ENCODE measurements at places on chromosomes 3 and 15. TPM values are rescaled to one million over a fixed set of nuclear protein-coding genes. Genes with fewer than 3 reads are reported as not detected.

The EID1 gene
- total RNA-seq, result 100 TPM

The GNAT1 gene
- total RNA-seq, result not detected

The MAGEL2 gene
- not detected for total RNA-seq

The SLC28A1 gene
- total RNA-seq, result not detected

The CLSTN2 gene
- total RNA-seq, result not detected

The FMN1 gene
- total RNA-seq, result 0.31 TPM

The RETNLB gene
- not detected for total RNA-seq

The RAD51 gene
- total RNA-seq, result 67.7 TPM

The SKOR1 gene
- total RNA-seq, result 0.16 TPM

The CACNA1D gene
- not detected for total RNA-seq

The SPINT1 gene
- total RNA-seq, result 3.5 TPM

The ITIH3 gene
- total RNA-seq, result not detected

The PPP2R3A gene
- total RNA-seq, result 0.49 TPM

The PLA2G4D gene
- total RNA-seq, result not detected

The MUSTN1 gene
- total RNA-seq, result 0.91 TPM

The HYAL1 gene
- total RNA-seq, result 0.35 TPM

The SLC51B gene
- not detected for total RNA-seq

The FAM81A gene
- total RNA-seq, result 1.3 TPM

The CHST13 gene
- not detected for total RNA-seq

The PTPN23 gene
- total RNA-seq, result 25.9 TPM

The CP gene
- not detected for total RNA-seq

The AHSG gene
- total RNA-seq, result not detected

The HYKK gene
- total RNA-seq, result 2.1 TPM

The HCLS1 gene
- total RNA-seq, result 183 TPM

The PAQR5 gene
- 0.23 TPM for total RNA-seq

The FBXL22 gene
- 0.76 TPM for total RNA-seq

The CRELD1 gene
- 10.0 TPM for total RNA-seq

The PRKCI gene
- 22.8 TPM for total RNA-seq

The CSTA gene
- total RNA-seq, result not detected

The TMEM40 gene
- not detected for total RNA-seq

The PSTPIP1 gene
- 93.4 TPM for total RNA-seq

The EPM2AIP1 gene
- total RNA-seq, result 9.6 TPM

The C3orf22 gene
- not detected for total RNA-seq

The SCN11A gene
- total RNA-seq, result 0.08 TPM

The GOLGA8J gene
- total RNA-seq, result not detected

The CHRM5 gene
- not detected for total RNA-seq

The REC114 gene
- total RNA-seq, result not detected

The FURIN gene
- total RNA-seq, result 76.9 TPM

The ZNF860 gene
- 0.34 TPM for total RNA-seq

The ISL2 gene
- not detected for total RNA-seq

The CCR9 gene
- total RNA-seq, result not detected

The GPR176 gene
- total RNA-seq, result not detected

The SNURF gene
- total RNA-seq, result 19.6 TPM

The DUSP7 gene
- total RNA-seq, result 22.0 TPM

The ATP13A5 gene
- total RNA-seq, result not detected

The CLDN18 gene
- total RNA-seq, result not detected

The MAP3K13 gene
- total RNA-seq, result 14.8 TPM

The SELENOK gene
- 45.3 TPM for total RNA-seq

The UBAP1L gene
- total RNA-seq, result 2.2 TPM
